ENCODE measurements at places on chromosomes 11 and 22.
A peak's percentile ranks its signal among the peaks of the same experiment; 100 is the strongest.

DNA sequence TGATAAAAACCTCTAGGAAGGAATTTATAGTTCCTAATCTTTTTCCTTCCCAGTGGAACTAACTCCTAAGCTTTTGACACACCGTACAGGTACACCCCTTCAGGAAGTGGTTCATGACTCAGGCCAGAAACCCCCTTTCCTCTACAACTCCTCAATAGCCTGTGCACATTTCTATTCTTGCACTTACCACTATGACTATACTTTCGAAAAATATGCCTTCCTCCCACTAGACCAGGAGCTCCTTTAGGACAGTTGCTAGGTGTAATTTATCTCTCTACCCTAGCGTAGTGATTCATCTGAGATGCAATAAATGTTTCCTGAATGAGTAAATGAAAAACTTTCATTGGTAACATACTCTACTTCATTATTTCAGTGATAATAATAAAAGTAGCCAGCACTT lies 14.5 kb downstream of the MAP6 start:
- DNase-seq: peak; percentile 61

DNA sequence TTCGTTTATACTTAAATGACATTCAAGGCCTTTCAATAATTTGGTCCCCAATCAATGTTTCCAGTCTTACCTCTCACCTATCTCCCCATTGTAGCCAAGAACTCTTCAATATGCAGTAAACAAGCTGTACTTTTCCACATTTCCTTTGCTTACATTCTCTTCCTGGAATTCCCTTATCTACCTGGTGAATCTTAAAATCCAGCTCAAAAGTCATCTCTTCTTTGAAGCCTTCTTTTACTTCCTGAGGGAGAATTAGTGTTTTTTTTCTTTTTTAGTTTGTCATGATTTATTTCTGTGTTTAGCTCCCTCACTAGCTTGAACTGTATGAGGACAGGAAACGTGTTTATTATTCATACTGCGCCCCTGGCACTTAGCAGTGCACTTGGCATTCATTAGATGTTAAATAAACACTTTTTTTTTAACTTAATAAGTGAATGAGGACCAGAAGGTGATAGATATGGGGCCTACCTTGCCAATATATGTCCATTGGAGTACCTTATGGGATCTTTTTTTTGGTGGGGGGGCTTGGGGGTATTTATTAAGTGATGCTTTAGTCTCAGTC lies 4.9 kb upstream of the PTS start:
- DNase-seq: no peak

GRCh38 chr11:2933375-2934020 lies 4.3 kb upstream of the PHLDA2 start:
- no peak for DNase-seq

- no peak for DNase-seq
These were observed 4.9 kb downstream of the GP1BB start for GRCh38 chr22:19728271-19728670.

- DNase-seq: no peak
These were observed 1.0 kb downstream of the CTR9 start for GRCh38 chr11:10752061-10752460.

- no peak for DNase-seq
These were observed 7.9 kb downstream of the NRXN2 start for GRCh38 chr11:64715110-64715509.

GRCh38 chr11:12604557-12605153 lies 69.6 kb upstream of the TEAD1 start:
- DNase-seq: no peak

DNA sequence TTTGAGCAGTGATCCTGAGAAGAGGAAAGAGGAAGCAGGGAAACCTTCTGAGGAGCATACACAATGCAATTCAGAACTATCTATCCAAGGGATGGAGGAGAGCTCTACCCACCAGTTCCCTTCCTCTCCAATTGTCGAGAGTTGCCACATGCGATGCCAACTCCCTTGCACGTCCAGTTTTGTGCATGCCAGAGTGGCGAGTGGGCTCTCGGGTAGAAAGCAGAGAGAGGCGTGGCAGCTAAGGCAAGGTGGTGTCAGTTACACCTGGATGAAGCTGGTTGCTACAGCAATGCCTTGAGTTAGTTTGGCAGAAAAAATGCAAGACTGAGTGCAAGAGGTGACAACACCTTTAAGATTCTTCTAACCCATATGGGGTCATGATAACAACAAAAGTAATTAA lies 420.4 kb upstream of the CCDC90B start:
- no peak for DNase-seq

GRCh38 chr11:14443638-14444037 lies 56.0 kb downstream of the COPB1 start:
- no peak for DNase-seq

GRCh38 chr11:2795491-2795991 lies 90.0 kb downstream of the CDKN1C start:
- DNase-seq: no peak

GRCh38 chr22:33715237-33715985 lies 204.9 kb downstream of the LARGE1 start:
- no peak for DNase-seq

DNA sequence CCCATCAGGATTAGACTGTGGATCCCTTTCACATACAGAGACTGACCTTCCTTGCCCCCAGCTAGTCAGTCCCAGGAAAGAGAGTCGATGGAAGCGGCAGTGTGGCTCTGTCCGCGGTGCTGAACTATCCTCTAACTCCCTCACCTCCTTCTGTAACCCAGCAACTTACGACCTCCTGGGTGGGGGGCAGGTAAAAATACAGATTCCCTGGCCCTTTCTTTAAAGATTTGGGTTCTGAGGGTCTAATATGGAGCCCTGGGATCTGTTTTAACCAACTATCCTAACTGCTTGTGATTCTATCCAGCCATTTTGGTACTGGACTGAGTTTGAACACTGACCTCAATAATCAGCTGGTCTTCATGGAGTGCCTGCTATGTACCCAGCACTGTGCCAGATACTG lies 23.2 kb downstream of the MFNG start:
- DNase-seq: no peak

- DNase-seq: no peak
These were observed 64.7 kb downstream of the PDE2A start for GRCh38 chr11:72609476-72609875.

DNA sequence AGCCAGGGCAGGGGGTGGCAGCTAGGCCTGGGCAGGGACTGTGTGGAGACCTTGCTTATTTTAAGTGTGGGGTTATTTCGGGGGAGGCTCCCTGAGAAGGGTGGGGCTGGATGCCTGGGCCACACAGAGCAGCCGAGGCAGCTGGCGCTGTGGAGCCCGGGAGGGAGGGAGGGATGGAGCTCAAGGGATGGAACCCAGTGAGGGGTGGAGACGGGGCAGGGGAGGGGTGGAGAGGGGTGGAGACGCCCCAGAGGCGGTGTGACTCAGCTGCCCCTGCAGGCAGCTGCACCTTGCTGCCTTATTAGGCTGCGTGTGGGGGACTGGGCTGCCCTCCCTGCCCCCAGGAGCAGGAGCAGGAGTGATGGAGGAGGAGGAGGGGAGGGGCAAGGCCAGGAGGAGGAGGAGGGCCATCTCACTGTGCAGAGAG lies 9.8 kb upstream of the TSSC4 start:
- no peak for DNase-seq

GRCh38 chr11:3959903-3960265 lies 104.4 kb downstream of the STIM1 start:
- DNase-seq: no peak

GRCh38 chr22:42025421-42025820 lies 26.8 kb downstream of the WBP2NL start:
- no peak for DNase-seq

GRCh38 chr11:90176069-90176468 lies 41.6 kb downstream of the NAALAD2 start:
- DNase-seq: no peak

GRCh38 chr22:46695346-46696228 lies 42.5 kb downstream of the CERK start:
- DNase-seq: no peak

- DNase-seq: no peak
These were observed 10.1 kb downstream of the STIM1 start for GRCh38 chr11:3865388-3866193.

GRCh38 chr11:100719809-100720221 lies 32.7 kb downstream of the ARHGAP42 start:
- DNase-seq: no peak

DNA sequence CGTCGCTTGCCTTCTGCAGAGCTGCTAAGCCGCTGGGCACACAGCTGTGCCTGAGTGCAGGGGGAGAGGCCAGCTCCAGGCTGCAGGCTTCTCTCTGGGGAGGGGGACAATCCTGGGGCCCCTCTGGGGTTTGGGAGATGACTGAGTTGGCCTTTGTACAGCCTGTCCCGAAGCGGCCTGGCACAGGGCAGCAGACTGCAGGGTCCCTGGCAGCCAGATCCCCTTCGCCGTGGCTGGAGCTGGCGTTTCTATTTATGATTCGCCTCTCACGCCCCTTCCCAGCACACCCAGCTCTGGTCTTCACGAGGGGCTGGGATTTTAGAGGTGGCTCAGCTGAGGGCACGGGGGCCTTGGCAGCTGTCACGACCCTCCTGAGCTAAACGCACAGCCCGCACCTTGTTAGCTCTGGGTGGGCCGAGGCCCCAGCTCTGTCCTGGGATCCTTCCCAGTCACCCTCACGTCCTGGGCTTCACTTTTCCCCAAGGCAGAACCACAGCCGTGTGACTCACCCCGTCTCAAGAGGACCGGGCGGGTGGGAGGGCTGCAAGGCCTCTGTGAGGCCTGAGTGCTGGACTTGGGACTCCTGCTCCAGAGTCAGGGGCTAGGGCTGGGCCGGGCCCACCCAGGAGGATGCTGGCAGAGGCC lies 18.4 kb downstream of the OSBPL5 start:
- no peak for DNase-seq

- no peak for DNase-seq
These were observed 6.5 kb downstream of the CSNK1E start for GRCh38 chr22:38310518-38311322.

- DNase-seq: no peak
These were observed 542.7 kb upstream of the LUZP2 start for GRCh38 chr11:23953951-23954710.

DNA sequence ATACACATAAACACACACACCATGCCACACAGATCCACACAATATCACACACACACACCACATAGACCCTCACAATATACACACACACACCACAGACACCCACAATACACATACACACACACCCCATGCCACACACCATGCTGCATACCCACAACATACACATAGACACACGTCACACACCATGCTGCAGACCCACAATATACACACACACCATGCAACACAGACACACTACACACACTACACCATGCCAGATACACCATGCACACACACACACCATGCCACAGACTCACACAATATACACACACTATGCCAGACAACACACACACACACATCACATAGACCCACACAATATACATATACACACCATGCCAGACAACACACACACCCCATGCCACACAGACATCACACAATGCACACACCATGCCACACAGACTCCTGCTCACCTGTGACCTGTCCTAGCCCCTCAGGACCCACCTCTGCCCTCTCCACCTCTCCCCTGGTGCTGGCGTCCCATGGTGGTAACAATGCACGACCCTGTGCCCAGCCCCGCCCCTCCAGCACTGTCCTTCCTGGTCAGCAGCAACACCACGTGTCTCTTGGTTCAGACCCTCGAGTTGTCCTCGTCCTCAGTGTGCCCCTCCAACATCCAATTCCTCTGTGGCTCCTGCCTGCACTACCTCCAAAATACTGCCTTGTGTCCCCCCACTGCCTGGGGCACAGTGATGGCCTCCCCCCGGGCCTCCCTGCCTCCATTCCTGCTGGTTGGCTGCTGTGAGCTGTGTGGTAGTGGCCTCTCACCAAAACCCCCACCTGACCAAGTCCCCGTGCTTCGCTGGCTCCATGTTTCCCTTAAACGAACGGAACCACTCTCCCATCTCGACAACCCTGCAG lies 23.7 kb upstream of the RFPL3 start:
- no peak for DNase-seq

DNA sequence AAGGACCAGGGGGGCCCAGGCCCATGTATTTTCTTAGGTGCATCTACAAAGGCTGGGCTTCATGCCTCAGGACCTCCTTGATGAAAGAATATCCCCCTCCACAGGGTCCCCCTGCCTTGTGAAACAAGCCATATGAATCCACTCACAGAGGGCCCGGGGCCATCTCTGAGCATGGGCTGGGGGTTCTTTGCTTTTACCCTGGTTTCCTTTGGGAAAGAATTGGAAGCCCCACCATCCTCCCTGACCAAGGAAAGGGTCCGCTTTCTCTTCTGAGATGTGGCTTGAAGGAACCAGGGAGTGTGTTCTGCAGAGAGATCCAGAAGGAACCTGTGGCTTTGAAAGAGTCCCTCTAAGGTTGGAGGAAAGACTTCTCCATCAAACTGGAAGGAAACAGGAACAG lies 9.2 kb upstream of the ANO1 start:
- DNase-seq: no peak

DNA sequence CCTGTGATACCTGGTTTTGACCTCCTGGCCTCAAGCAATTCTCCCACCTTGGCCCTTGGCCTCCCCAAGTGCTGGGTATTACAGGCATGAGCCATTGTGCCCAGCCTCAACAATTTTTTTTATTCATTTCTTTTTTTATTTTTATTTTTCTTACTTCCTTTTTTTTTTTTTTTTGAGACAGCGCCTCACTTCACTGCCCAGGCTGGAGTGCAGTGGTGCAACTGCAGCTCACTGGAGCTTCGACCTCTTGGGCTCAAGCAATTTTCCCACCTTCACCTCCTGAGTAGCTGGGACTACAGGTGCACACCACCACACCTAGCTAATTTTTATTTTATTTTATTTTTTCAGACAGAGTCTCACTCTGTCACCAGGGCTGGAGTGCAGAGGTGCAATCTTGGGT lies 25.5 kb upstream of the CECR2 start:
- no peak for DNase-seq

GRCh38 chr22:46736705-46737104 lies 1.3 kb downstream of the CERK start:
- DNase-seq: no peak

DNA sequence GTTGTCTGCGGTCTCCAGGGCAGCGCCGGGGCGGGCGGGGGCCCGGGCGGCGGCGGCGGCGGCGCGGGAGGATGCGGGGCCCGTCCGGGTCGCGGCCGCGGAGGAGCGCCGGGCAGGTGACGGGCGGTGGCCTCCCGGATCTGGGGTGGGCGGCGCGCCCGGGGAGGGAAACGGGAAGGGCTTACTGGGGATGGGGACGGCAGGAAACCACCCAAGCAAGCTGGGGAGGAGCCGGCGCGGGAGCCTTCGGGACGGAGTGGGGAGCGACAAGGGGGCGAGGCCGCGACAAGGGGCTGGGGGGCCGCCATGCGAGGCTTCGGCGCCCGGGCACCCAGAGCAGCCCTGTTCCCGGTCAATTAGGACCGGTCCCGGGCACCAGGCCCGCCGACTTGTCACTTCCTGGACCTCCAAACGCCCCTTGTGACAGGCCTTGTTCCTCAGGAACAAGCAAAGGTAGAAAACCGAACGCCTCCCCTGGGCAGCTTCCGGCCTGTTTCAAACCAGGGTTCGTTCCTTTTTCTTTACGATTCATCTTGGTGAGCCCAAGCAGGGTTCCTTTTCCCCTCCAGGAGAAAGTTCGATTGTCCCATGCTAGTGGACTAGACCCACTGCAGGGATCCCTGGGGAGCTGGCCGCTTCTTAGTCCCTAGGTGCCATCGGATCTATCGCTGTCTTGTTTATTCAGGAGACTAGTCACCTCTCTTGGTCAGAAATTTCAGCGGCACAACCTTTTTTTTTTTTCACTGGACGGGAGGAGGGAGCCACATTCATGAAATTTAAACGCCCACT lies 492 bp downstream of the JHY start:
- peak; percentile 51 for DNase-seq

GRCh38 chr11:108669711-108670110 lies 4.8 kb downstream of the DDX10 start:
- no peak for DNase-seq

- no peak for DNase-seq
These were observed 4.5 kb downstream of the GSTP1 start for GRCh38 chr11:67588136-67588503.

- DNase-seq: peak; percentile 36
These were observed 89.1 kb downstream of the RPS6KA4 start for GRCh38 chr11:64447831-64448598.

All from GM20000 (cell line).